ENCODE measurements at places on chromosomes 11 and 22. TPM values are rescaled to one million over a fixed set of nuclear protein-coding genes. Genes with fewer than 3 reads are reported as not detected.

GRCh38 chr11:70010774-70011173 lies 67.3 kb upstream of the ANO1 start:
- H3K27ac ChIP-seq: no peak overlapping the region
- no peaks in the 10 kb centered on the region for H3K4me1 ChIP-seq
- no peaks in the 10 kb centered on the region for H3K36me3 ChIP-seq

DNA sequence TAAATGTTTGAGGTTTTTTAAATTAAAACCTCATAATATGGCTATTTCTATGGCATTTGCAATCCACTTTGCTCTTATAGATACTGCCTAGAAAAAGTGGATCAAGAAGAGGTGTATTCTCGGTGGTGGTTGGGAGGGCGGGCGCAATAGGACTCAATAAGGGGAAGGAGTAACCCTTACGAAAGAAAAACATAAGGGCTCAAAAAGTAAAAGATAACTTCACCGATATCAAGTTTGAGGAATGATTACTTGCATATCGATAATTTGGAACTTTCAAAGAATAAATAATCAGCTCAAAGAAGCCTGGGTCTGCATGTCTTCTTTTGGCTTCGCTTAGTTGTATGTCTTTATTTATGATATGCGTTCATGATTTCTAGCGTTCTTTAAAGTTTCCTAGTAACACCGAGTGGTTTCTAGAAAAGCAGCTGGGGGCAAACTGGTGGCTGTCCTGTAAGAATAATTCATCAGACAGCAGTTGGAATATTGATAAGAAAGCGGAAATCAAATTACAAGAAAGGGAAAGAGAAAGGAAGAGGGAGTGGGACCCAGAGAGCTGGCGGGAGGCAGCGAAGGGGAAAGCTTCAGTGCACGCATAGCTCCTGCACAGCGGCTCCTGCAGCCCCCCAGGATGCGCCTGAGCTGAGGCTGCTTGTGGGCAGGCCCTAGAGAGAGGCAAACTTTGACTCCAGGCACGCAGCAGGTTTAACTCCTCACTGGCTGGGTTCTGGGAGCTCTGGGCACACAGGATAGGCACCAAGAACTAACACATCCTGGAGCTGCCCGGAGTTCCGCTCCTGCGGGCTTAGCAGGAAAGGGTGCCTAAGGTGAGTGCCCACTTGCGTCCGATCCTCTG lies 9.1 kb upstream of the FLI1 start:
- no peaks in the 10 kb centered on the region for H3K36me3 ChIP-seq
- H3K27me3 ChIP-seq: peaks cover 70% of the 10 kb centered on the region
- H3K27ac ChIP-seq: no peak overlapping the region
- DNase-seq: no peak

- DNase-seq: no peak
- H3K36me3 ChIP-seq: no peaks in the 10 kb centered on the region
- peak overlapping the region; percentile 95 for H3K27ac ChIP-seq
- peaks cover 30% of the 10 kb centered on the region for H3K4me1 ChIP-seq
Observed at GRCh38 chr22:37803639-37804351, 3.9 kb upstream of the GCAT start.

DNA sequence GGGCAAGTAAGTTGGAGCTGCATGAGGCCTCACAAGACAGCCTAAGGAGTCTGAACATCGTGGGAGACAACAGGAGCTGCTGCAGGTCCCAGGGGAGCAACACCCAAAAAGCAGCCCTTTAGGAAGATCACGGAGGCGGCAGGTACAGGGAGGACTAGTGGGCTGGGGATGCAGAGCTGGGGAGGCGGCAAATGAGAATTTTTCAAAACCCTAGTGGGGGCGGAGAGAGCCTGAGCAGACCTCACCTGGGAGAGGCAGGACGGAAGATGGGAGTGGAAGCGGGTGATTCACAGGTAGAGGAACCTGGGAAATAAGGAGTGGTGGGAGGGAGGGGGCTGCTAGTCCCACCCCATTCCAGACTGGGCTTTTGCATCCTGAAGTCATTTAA lies 42.1 kb downstream of the DKK3 start:
- H3K4me1 ChIP-seq: no peaks in the 10 kb centered on the region
- H3K27ac ChIP-seq: no peak overlapping the region
- no peaks in the 10 kb centered on the region for H3K27me3 ChIP-seq

Gene MMP13
- not detected for total RNA-seq

GRCh38 chr11:82864268-82864667 lies 36.0 kb downstream of the PRCP start:
- DNase-seq: peak; percentile 44
- no peak overlapping the region for H3K27ac ChIP-seq
- no peaks in the 10 kb centered on the region for H3K27me3 ChIP-seq
- no peak overlapping the region for H3K4me3 ChIP-seq

GRCh38 chr11:13105237-13105844 lies 96.2 kb downstream of the RASSF10 start:
- no peaks in the 10 kb centered on the region for H3K27me3 ChIP-seq
- DNase-seq: peak; percentile 22
- H3K4me1 ChIP-seq: peaks cover 3% of the 10 kb centered on the region

Gene OR8H3
- not detected for total RNA-seq

Gene SCN3B
- total RNA-seq: 0.20 TPM

GRCh38 chr11:120010775-120011174 lies 127.1 kb downstream of the TRIM29 start:
- H3K27ac ChIP-seq: no peak overlapping the region
- H3K36me3 ChIP-seq: no peaks in the 10 kb centered on the region
- DNase-seq: no peak

Gene DMC1
- total RNA-seq: 0.32 TPM

- H3K27me3 ChIP-seq: no peaks in the 10 kb centered on the region
- H3K4me1 ChIP-seq: no peaks in the 10 kb centered on the region
- H3K36me3 ChIP-seq: no peaks in the 10 kb centered on the region
- no peak for DNase-seq
- no peak overlapping the region for H3K27ac ChIP-seq
Observed at GRCh38 chr11:133753150-133753549, 92.2 kb downstream of the SPATA19 start.

Gene SOX6
- 22.7 TPM for total RNA-seq

DNA sequence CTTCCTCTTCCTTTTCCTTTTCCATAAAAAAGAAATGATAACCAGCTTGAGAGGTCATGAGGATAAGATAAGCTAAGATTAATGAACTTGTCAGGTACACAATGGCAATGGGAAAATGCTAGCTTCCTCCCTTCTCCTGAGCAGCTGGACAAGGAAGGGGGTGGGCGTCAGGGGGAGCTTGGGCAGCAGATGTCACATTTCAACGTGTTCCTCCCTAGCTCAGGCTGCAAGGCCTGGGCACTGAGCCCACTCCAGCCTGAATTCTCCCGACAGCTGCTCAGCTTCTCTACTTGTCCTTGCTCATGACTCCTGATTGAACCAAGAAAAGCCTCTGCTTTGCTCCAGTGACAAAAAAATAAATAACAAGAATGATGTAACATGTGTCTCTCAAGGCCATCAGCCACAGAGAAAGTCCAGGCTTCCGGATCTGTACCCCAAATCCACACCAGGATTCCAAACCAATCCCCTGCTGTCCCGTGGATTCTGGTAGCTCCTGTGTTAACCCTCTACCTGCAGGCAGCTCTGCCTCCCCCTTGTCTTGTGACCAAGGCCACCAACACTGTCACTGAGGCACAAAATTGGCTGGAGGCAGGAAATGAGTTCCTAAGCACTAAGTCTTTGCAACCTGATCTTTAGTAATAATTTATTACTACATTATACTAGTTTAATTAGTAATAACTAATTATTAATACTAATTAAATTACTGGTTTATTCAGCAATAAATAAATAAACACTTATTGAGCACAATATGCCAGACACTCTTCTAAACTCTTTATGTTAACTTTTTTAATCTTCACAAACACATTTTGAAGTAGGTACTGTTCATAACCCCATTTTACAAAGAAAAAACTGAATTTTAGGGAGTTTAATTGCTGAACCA lies 146.5 kb downstream of the CCDC34 start:
- H3K4me3 ChIP-seq: no peak overlapping the region
- H3K36me3 ChIP-seq: no peaks in the 10 kb centered on the region
- no peaks in the 10 kb centered on the region for H3K27me3 ChIP-seq
- peak; percentile 33 for DNase-seq
- no peak overlapping the region for H3K27ac ChIP-seq

GRCh38 chr22:27771637-27772036 lies 29.9 kb downstream of the MN1 start:
- H3K36me3 ChIP-seq: no peaks in the 10 kb centered on the region
- no peak for DNase-seq
- H3K4me3 ChIP-seq: no peak overlapping the region
- H3K27me3 ChIP-seq: peaks cover 12% of the 10 kb centered on the region
- no peak overlapping the region for H3K27ac ChIP-seq

GRCh38 chr11:10328314-10329098 lies 23.6 kb downstream of the ADM start:
- H3K27ac ChIP-seq: peak overlapping the region; percentile 69
- H3K36me3 ChIP-seq: no peaks in the 10 kb centered on the region
- H3K4me1 ChIP-seq: peaks cover 39% of the 10 kb centered on the region
- H3K27me3 ChIP-seq: no peaks in the 10 kb centered on the region

Gene MAJIN
- total RNA-seq: not detected

- H3K4me3 ChIP-seq: no peak overlapping the region
- H3K36me3 ChIP-seq: no peaks in the 10 kb centered on the region
- no peak overlapping the region for H3K27ac ChIP-seq
- H3K4me1 ChIP-seq: no peaks in the 10 kb centered on the region
- DNase-seq: no peak
Observed at GRCh38 chr11:8209208-8209807, 40.5 kb upstream of the RIC3 start.

- H3K4me1 ChIP-seq: no peaks in the 10 kb centered on the region
- no peaks in the 10 kb centered on the region for H3K36me3 ChIP-seq
- H3K27me3 ChIP-seq: no peaks in the 10 kb centered on the region
- DNase-seq: peak; percentile 34
- H3K27ac ChIP-seq: no peak overlapping the region
Observed at GRCh38 chr11:1521382-1522080, 35.0 kb upstream of the MOB2 start.

- no peaks in the 10 kb centered on the region for H3K4me1 ChIP-seq
- H3K36me3 ChIP-seq: no peaks in the 10 kb centered on the region
- H3K4me3 ChIP-seq: no peak overlapping the region
- no peak overlapping the region for H3K27ac ChIP-seq
- H3K27me3 ChIP-seq: no peaks in the 10 kb centered on the region
Observed at GRCh38 chr11:100008417-100008816, 678.7 kb upstream of the ARHGAP42 start.

DNA sequence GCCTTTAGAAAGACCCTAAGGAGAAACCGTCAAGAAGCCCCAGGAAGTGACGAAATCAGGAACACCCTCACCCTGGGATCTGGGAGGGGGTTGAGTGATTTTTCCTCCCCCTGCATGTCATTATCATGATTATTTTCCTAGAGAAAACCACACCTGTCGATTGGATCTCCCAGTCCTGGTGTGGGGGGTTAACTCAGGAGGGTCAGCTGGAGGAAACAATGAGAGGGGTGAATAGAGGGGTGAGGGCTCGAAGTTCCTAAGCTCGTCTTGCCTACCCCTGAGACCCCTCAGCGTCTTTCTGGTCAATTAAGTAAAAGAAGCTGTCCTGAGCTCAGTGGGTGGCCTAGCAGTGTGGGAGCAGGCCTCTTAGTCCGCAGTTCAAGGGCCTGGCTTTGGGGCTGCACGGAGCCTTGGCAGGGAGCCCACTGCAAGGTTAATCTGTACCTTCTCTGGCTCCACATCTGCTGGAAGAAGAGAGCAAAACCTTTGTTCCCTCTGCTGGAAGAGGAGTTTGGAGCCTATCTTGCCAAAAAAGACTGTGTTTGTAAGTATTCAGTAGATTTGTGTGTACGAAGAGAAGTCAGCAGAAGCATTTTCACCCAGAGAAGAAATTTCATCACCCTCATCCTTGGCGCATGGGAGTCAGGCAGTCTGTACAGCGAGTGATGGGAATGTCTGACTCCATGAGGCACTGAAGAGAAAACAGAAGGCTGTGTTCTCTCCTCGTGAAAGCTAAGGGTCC lies 34.2 kb upstream of the FTH1 start:
- peaks cover 15% of the 10 kb centered on the region for H3K4me1 ChIP-seq
- H3K27me3 ChIP-seq: no peaks in the 10 kb centered on the region
- peak; percentile 73 for DNase-seq
- H3K36me3 ChIP-seq: no peaks in the 10 kb centered on the region
- H3K27ac ChIP-seq: peak overlapping the region; percentile 67

DNA sequence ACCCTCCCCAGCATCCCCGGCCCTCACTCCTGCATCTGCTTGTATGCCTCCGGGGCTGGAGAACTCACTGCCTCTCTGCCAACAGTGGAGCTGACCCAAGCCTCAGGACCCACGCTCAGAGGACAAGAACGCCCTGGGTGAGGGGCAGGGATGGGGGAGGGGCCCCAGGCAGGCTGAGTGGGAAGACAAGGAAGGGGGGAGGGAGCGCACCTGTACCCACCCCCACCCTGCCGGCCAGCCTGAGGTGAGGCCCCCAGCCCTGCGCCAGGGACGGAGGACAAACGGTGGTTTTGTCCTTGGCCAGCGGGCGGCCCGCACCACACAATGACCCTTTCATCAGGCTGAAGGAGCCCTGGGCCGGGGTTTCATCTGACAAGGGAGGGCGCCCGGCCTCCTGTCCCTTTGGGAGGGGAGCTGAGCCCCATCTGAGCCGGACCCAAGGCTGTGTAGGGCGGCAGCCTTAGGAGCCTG lies 10.0 kb downstream of the WNT7B start:
- DNase-seq: no peak
- H3K27ac ChIP-seq: no peak overlapping the region
- H3K36me3 ChIP-seq: no peaks in the 10 kb centered on the region
- peaks cover 14% of the 10 kb centered on the region for H3K4me1 ChIP-seq

- H3K4me3 ChIP-seq: no peak overlapping the region
- H3K4me1 ChIP-seq: no peaks in the 10 kb centered on the region
Observed at GRCh38 chr11:3995949-3996554, 98.5 kb upstream of the RRM1 start.

GRCh38 chr11:623999-624704 lies 603 bp downstream of the CDHR5 start:
- peaks cover 26% of the 10 kb centered on the region for H3K27me3 ChIP-seq
- peak; percentile 92 for DNase-seq
- peaks cover 18% of the 10 kb centered on the region for H3K4me1 ChIP-seq
- H3K4me3 ChIP-seq: peak overlapping the region; percentile 42

Gene CARD10
- total RNA-seq: 71.4 TPM

Gene CSTPP1
- 27.0 TPM for total RNA-seq

DNA sequence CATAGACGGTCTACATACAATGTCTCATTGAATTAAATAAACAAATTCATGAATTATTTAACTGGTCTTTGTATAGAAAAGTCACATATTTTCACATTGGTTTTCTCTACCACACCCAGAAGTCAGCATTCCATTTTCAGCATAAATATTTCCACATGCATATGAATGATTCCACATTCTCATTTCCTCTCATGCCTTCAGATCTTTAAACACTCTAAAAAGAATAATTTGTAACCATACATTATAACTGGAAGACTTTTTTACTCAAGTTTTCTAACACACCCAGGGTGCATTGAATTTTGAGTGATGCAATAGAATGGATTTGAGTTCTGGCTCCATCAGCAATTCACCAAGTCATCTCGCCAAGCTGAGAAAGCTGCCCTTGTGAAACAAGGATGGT lies 501.8 kb upstream of the TENM4 start:
- DNase-seq: no peak
- H3K4me1 ChIP-seq: no peaks in the 10 kb centered on the region
- H3K27ac ChIP-seq: no peak overlapping the region

- H3K36me3 ChIP-seq: no peaks in the 10 kb centered on the region
- peaks cover 90% of the 10 kb centered on the region for H3K27me3 ChIP-seq
- no peak for DNase-seq
- no peak overlapping the region for H3K4me3 ChIP-seq
- no peak overlapping the region for H3K27ac ChIP-seq
- peaks cover 61% of the 10 kb centered on the region for H3K4me1 ChIP-seq
Observed at GRCh38 chr11:13009921-13010748, 1.0 kb downstream of the RASSF10 start.

GRCh38 chr11:122664188-122664587 lies 8.7 kb downstream of the UBASH3B start:
- no peak overlapping the region for H3K4me3 ChIP-seq
- no peak for DNase-seq
- no peaks in the 10 kb centered on the region for H3K4me1 ChIP-seq
- H3K27me3 ChIP-seq: no peaks in the 10 kb centered on the region
- no peak overlapping the region for H3K27ac ChIP-seq

Data from transverse colon (tissue), 4 donors.